ENCODE measurements at places on chromosomes 7 and 10.

GRCh38 chr10:12510501-12510941 is 161.2 kb downstream of the CAMK1D start:
- DNase-seq = peak; percentile 45

GRCh38 chr10:133462512-133463305 is 9.0 kb downstream of the SCART1 start:
- no peak for DNase-seq

DNA sequence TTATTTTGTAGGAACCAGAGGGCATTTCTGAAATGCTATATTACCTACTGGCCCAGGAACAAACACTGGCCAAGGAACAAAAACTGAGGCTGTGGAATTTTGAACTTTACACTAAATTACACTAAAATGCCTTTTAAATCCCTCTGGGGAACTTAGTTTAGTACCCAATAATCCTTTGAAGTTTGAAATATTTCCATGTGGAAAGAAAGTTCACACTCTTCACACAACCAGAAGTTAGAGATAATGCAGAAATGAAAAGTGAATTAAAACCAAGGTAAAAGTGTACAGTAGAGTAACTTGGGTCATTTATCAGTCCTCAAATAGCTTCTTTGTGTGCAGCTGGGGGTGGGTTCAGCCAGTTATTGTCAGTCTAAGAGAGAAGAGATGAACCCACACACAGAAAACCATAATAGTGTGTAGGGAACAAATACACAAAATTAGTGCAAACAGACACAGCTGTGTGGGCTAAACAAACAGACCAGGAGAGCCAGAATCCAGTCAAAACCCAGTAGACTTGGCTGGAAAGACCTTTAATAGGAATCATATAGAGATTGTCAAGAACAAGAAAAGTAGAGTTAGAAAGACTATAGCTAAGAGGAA is 46.5 kb upstream of the DGKI start:
- DNase-seq = no peak

DNA sequence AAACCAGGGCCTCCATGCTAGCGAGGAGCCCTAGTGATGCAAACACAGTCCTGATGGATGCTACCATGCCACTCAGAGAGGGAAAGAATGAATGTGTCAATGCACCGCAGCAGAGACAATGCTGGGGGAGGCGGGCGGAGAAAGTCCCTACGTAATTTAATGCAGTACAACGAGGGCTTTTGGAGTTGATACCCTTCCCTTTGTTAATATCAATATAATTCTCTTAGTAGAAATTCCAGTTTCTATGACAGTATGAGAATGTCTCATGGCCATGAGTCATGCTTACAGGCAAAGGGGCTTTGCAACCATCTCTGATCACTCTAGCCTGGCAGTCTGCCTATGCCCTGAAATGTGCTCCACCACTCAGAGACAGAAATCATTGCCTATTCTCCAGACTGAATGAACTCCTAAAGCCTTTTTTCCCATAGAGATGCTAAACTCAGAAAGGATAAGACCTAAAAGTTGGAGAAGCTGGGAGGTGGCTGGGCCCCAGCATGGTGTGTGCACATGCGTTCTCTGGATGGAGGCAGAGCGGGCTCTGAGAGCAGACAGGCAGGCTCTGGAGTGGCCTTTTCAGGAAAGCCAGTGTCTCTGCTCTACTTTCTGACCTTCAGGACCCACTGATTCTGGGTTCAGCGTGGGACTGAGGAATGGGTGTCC is 20.3 kb upstream of the GIMAP2 start:
- DNase-seq = no peak
